Right ventricle myocardium superior (tissue), 1 donor: ENCODE measurements at places on chromosomes 3 and 15.

GRCh38 chr15:49032601-49033145, 13.6 kb downstream of the SECISBP2L start:
- no peak for DNase-seq

- DNase-seq = no peak
These were observed 205.2 kb upstream of the NANOGP8 start for GRCh38 chr15:35290301-35290721.

DNA sequence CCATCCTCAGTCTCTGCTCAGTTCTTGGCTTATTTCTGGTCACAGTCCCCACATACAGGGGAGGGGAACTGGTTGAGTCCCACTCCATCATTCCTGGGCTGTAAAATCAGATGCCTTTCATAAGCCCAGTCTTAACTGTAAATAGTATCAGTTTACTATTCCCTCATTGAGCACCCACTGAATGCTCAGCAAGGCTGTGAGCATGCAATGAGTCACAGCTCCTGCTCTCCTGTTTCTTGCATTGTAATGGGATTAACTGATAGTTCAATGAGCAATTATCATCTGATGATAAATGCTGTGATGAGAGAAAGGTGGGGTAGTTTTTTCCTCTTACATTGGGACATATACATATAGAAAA, 113.6 kb upstream of the TPM1 start:
- no peak for DNase-seq

- no peak for DNase-seq
These were observed 99.0 kb downstream of the TMEM266 start for GRCh38 chr15:76158815-76159214.

DNA sequence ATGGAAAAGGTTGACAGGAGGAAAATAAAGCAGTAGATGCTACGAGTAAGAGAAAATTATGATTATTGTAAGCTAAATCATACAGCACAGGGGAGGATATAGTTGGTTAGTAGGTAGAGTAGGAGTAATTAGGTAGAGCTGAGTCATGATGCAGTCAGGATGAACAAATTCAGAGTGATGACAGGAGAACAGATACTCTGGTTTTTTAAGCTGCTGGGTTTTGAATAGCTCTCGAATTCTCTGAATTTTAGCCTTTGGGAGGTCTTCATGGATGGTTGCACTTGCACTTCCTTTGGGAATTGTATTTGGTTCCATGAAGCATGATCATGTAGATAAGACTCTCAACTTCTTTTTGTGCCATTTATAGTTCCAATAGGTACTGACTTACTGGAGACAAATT, 96.2 kb downstream of the ECT2 start:
- DNase-seq = no peak

GRCh38 chr3:155013427-155013826, 66.7 kb upstream of the MME start:
- DNase-seq = no peak
